Mesendoderm (in vitro differentiated cells): ENCODE measurements at places on chromosomes 13 and 19.

DNA sequence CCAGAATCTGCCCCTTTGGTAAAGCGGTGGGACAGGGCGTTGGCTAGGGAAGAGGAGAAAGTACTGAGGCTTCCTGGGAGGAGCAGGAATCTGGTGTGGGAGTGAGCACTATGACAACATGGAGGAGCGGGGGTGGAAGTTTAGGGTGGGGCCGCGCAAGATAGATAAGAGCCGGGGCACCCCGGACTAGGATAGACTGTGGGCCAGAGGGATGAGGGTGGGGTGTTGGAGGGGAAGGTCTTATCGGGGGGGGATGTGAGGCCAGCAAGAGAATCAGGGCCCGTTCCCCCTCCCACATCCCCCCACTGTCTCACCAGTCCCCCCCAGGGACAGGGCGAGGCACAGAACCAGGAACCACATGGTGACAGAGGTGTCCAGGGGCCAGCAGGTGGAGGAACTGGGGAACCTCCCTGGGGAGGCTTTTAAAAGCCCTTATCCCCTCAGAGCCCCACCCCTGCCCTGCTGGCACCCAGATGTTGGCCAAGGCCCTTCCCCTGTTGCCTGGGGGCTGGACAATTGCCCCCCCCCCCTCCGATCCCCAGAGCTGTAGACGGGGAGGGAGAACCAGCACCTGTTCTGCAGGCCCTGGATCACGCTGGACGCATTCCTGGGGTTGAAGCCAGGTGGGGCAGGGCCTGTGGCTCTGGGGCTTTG, at the start of gene KLK1:
Gene KLK1, minus strand, starts transcription at position 399 of the 654 bp plus-strand sequence. Its CDS starts 39 bp downstream, at position 360.
- no peaks in the 10 kb centered on the region for H3K36me3 ChIP-seq
- peaks cover 2% of the 10 kb centered on the region for H3K4me1 ChIP-seq
- no peak within 1 kb of the TSS for H3K4me3 ChIP-seq
- no peak within 1 kb of the TSS for H3K27ac ChIP-seq
- peaks cover 6% of the 10 kb centered on the region for H3K27me3 ChIP-seq
- no peak for DNase-seq

DNA sequence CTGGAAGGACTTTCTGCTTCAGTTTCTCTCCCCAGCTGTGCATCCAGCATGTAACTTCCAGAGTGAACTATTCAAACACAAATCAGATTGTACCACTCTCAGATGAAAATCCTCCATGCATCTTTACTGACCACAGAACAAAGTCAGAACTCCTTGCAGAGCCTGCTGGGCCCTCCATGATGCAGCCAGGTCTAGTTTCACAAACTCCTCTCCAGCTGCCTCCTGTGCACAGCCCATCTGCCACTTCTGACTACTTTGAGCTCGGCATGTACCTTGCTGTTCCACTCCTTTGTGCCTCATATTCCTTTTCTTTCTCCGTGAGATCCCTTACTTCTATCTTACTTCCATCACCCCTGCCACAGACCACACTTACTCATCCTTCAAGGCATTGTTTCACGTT, 31.4 kb downstream of the NALCN start:
- DNase-seq: no peak
- no peaks in the 10 kb centered on the region for H3K36me3 ChIP-seq
- H3K4me1 ChIP-seq: no peaks in the 10 kb centered on the region
- no peak overlapping the region for H3K4me3 ChIP-seq
- no peak overlapping the region for H3K27ac ChIP-seq

DNA sequence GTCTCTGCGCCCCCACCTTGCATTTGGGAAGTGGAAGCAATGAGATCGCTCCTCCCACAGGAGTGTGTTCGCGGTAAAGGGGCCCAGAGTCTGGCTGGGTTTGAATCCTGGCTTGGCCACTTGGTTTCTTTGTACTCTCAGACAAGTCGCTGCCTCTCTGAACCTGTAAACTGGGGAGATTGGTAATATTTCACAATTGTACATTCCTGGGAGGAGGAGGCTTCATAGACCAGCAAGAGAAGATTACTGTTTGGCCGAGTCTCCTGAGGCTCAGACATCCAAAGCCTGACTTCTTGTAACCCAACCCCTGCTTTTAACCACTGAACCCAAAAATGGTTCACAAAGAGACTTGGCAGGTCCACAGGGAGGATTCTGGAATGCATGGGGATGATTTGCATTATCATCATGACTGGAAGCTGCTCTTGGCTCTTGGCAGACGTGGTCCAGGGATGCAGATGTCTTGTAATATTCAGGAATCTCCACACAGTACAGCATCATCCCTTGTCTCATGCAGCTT, 13.6 kb upstream of the STRN4 start:
- no peak overlapping the region for H3K27ac ChIP-seq
- no peak for DNase-seq
- no peaks in the 10 kb centered on the region for H3K4me1 ChIP-seq
- no peak overlapping the region for H3K4me3 ChIP-seq
- H3K36me3 ChIP-seq: no peaks in the 10 kb centered on the region
- no peaks in the 10 kb centered on the region for H3K27me3 ChIP-seq

DNA sequence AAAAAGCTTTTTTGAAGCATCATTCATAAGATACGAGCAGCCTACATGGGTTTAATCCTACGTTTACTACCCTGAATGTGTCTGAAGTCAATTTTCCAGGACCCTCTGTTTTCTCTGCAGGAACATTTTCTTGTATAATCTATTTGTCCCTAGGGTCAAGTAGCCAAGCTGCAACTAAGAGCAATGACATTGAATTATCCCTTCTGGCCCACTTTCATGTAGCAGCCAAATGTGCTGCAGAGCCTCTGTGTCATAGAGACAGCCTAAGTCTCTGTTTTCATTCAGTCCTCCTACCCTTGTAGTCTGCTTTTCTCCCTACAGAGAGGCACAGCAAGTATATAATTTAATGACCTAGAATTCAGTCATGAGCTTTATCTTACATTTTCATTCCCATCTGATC, 82.1 kb downstream of the ZAR1L start:
- no peaks in the 10 kb centered on the region for H3K36me3 ChIP-seq
- no peaks in the 10 kb centered on the region for H3K4me1 ChIP-seq
- no peak for DNase-seq
- no peak overlapping the region for H3K4me3 ChIP-seq
- H3K27ac ChIP-seq: no peak overlapping the region

- H3K27ac ChIP-seq: no peak overlapping the region
- no peaks in the 10 kb centered on the region for H3K27me3 ChIP-seq
- no peak for DNase-seq
- H3K36me3 ChIP-seq: no peaks in the 10 kb centered on the region
- no peak overlapping the region for H3K4me3 ChIP-seq
Measured at GRCh38 chr13:36746051-36746450, 72.2 kb downstream of the SERTM1 start.
